ENCODE measurements at places on chromosomes 3 and 15.

- DNase-seq = no peak
Observed at GRCh38 chr3:162610261-162610660, 1113.7 kb downstream of the OTOL1 start.

GRCh38 chr3:134495980-134496379 lies 10.1 kb downstream of the CEP63 start:
- DNase-seq = no peak

- no peak for DNase-seq
Observed at GRCh38 chr3:24683090-24683489, 188.4 kb upstream of the THRB start.

DNA sequence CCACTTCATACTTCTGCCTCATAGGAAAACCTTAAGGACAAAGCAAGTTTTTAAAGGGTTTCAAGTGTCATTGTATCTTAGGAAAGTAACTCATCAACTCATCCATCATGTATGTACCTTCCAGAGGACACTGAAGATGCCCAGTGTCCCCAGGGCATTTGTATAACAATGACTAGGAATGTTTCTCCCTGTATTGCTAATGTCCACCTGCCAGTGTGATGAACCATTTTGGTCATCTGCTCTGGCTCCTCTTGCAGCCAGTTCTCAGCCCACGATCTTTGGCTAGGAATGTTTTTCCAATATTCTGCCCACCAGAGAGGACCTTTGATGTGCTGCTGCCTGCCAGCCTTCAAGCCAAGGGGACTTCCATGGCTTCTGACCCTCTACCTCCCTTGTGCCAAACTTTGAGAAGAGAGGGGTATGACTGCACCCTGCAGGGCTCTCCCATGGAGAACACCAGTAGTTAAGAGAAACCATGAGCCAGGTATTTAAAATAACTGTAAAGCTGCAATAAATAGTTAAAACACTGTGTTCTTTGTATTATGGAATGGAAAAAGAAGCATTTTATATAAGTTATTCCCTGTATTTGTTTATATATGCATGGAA lies 11.4 kb downstream of the LMOD3 start:
- DNase-seq = no peak

GRCh38 chr3:107367353-107367752 lies 9.9 kb upstream of the CCDC54 start:
- peak; percentile 57 for DNase-seq

DNA sequence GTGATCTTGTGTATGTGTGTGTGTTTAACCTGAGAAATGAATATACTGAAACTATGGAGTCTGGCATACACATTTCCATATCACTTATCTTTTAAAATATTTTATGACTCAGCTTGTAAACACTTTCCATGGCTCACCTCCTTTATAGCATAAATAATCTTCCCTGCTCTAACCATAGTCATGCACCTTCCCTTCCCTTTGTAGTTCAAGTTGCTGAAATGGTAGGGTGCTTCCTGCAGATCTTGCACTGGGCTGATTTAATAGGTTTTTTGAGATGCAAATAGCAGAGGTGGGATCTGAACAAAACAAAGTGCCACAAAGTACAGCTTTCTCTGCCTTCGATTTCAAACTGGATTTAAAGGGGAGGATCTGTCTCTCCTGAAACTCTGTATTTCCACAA lies 712.7 kb upstream of the LMCD1 start:
- DNase-seq = no peak

Data from AG08395 (cell line).